ENCODE measurements at places on chromosomes 12 and 14.

- DNase-seq, result no peak
These were observed 223.8 kb downstream of the EFCAB11 start for GRCh38 chr14:89730687-89731086.

- DNase-seq, result no peak
These were observed 131.6 kb upstream of the PLEKHG7 start for GRCh38 chr12:92571169-92571568.

GRCh38 chr12:4958697-4959375 lies 49.1 kb downstream of the KCNA1 start:
- no peak for DNase-seq

DNA sequence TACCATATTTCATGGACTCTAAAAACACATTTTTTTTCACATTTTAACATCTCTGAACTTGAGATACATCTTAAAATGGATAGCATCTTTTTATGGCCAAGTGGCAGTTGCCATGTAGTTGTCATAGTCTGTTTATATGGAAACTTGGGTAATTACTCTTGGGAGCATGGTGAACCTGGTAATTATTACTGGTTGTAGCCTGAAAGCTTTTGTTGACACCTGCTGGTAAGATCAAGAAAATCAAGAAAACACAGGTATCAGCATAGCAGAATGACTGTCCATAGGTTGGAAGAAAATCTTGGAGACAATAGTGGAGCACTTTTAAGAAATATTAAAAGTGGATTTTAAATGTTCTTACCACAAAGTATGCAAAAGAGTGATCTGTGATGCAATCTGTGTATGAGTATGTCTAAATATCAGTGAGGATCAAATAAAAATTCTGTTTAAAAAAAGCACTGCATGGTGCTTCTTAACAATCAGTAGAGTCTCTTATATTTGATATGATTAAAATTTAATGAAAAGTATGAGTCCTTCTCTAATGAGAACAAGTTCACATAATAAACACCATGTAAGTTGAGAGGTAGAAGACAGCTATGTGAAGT lies 44.2 kb downstream of the TTC8 start:
- DNase-seq, result no peak

- no peak for DNase-seq
These were observed 56.1 kb upstream of the TCL1A start for GRCh38 chr14:95769976-95770375.

DNA sequence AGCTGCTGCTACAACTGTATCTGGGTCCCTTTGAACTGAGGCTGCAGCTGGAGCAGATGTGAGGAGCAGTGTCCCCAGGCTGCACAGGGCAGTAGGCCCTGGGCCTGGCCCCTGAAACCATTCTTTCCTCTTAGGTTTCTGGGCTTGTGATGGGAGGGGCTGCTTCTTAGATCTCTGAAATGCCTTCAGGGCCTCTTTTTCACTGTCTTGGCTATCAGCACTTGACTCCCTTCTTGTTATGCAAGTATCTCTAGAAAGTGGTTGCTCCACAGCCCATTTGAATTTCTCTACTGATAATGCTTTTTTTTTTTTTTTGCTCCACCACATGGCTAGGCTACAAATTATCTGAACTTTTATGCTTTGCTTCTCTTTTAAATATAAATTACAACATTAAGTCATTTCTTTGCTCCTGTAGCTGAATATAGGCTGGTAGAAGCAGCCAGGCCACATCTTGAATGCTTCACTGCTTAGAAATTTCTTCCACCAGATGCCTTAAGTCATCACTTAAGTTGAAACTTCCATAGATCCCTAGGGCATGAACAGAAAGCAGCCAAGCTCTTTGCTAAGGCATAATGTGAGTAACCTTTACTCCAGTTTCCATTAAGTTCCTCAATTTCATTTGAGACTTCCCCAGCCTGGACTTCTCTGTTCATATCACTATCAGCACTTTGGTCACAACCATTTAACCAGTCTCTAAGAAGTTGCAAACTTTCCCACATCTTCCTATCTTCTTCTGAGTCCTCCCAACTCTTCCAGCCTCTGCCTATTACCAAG lies 41.1 kb downstream of the ACSM4 start:
- DNase-seq, result no peak

DNA sequence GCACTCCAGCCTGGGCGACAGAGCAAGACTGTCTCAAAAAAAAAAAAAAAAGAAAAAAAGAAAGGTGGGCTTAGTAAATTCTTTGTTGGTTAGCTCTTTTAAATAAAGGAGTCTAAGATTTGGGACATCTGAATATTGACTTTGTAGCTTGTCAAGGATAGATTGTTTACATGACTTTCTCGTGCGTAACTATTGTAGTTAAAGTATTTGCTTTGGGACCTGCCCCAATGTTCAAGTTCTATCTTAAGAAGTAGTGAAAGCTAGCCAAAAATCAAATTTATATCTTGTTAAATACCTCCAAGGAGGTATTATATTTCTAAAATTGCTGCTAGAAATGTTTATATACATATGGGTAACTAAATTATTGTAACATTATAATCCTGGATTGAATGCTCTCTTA lies 32.4 kb downstream of the PTPN21 start:
- DNase-seq, result no peak

DNA sequence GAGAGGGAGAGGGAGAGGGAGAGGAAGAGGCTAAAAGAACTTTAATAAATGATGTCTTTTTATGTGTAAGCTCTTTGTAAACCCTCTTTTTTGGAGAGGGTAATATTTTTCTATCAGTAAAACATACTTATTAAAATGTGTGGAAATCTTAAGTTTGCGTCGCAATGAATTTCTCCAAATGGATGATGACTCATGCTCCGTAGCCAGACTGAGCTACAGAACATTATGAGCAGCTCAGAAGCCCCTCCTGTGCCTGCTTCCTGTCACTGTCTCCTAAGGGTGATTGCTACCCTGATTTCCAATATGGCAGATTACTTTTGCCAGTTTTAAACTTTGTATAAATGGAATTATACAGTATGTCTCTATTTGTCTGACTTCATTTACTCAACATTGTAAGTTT lies 13.0 kb upstream of the PYGL start:
- DNase-seq, result no peak

- DNase-seq, result peak; percentile 12
These were observed 54.5 kb upstream of the FRS2 start for GRCh38 chr12:69415471-69416275.

DNA sequence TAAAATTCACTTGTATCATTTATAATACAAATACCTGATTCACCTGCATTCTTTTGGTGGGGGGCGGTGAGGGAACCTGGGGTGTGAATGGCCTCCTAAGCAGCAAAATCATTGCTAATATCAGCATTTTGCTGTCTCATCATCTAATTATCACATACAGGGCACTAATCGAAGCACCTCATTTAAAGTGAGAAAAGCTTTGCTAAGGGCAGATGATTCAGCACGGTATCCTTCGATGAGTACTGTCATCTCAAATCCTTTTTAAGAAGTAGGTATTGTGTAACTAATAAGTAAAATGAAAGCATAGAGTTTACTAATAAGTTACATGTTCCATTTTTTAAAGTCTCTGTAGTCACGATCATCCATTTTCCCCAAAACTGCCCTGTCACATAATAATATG lies 278.1 kb upstream of the SOX5 start:
- no peak for DNase-seq

GRCh38 chr12:58920961-58921861 lies 907 bp upstream of the LRIG3 start:
- no peak for DNase-seq

DNA sequence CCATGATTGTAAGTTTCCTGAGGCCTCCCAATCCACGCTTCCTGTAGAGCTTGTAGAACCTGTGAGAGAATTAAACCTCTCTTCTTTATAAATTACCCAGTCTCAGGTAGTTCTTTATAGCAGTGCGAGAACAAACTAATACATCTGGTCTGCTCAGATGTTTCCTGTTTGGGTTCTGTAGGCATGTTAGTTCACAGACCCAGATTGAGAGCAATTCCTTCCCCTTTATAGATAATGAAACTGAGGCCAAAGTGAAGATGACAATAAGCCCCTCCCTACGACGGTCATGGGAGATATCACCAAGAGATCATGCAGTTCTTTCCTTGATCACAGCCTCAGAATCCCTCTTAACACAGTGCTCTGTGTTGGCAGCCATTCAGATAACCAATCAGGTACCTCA lies 76.5 kb upstream of the CLMN start:
- DNase-seq, result no peak

GRCh38 chr14:53855574-53855973 lies 101.1 kb downstream of the BMP4 start:
- DNase-seq, result no peak

- DNase-seq, result no peak
These were observed 23.0 kb upstream of the NRDE2 start for GRCh38 chr14:90354551-90355298.

DNA sequence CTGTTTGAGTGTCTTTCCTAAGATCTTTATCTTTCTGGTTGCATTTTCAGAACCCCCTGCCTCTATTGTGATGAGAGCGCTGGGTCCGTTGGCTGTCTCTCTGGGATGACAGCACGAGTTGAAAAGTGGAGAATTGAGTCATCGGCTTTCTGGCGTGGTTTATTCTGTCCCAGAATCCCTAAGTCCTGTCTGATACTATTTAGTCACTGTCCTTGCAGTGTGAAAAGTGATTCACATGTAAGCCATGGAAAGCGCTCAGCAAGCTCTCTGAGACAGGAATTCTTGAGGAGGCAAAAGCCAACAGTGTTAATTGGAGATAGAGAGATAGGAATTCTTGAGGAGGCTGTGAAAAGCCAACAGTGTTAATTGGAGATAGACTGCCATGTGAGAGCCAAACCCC lies 121.7 kb downstream of the CHST11 start:
- DNase-seq, result no peak

DNA sequence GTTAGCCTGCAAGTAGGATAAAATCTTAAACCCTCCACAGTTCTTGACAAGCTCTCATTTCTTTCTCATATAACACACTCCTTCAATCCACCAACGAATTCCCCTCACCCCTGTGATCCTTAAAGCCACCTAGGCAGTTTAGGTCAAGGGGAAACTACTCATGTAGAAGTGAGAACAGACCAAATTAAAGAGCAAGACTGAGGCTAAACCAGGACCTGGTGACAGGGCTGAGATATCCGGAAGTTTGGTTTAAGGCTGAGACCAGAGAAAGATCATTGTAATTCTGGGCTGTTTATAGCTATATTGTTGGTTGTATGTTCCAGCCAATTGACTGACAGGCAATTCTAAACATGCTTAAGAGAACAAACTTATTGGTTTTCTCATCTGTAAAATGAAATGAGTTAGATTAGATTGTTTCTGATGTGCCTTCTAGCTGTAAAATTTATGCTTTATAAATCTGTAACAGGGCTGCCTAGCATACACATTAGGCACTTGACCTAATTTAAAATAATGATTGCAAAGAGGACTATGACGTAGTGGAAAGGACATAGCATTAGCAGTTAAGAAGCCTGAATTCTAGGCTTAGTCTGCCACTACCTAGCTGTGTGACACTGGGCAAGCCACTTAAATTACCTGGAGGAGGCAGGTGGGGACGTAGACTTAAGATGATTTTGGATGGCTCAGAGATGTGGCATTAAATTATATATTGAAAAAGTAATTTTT lies 53.9 kb upstream of the PTGR2 start:
- no peak for DNase-seq

DNA sequence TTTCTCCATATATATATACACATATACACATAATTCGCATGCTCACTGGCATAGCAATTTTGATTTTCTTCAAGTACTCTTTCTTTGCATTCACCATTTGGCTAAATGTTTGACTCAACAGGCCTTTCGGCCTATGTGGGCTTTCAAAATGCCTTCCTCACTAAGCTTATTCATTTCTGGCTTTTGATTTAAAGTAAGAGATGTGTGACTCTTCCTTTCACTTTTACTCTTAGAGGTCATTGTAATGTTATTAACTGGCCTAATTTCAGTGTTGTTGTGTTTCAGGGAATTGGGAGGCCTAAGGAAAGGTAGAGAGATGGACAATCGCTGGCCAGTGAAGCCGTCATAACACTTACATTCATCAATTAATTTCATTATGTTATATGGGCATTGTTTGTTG lies 14.5 kb upstream of the KLRD1 start:
- DNase-seq, result no peak

DNA sequence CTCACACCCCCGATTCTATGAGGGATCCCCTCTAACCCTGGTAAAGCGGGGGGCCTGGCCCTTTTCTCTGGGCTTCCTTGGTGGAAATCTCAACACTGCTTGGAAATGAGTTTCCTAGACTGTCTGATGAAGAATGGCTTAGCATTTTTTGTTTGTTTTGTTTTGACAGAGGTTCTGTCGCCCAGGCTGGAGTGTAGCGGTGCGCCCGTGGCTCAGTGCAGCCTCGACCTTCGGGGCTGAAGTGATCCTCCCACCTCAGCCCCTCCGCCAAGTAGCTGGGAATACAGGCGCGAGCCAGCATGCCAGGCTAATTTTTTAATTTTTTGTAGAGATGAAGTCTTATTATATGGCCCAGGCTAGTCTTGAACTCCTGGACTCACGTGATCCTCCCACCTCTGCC lies 30.3 kb downstream of the TC2N start:
- no peak for DNase-seq
